Mesenchymal stem cell (in vitro differentiated cells and primary cell): ENCODE measurements at places on chromosomes 6 and 20.

DNA sequence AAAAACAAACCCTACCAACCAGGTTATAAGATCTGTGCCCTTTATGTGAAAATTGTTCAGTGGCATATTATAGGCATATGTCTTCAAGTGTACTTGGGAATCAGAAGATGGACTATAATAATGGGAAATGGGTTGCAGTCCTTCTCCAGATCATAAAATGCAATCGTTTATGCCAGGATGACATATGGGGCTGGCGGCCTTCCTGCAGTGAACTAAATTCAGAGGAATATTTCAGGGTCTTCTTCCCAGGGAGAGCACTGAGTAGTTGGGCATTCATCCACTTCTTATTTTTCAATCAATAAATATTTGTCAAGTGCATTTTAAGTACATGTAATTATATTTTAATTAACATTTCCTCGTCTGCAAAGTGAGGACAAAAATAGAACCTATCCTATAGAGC, 176.2 kb upstream of the CNR1 start:
- no peaks in the 10 kb centered on the region for H3K36me3 ChIP-seq
- H3K27ac ChIP-seq, result no peak overlapping the region
- H3K4me3 ChIP-seq, result no peak overlapping the region
- DNase-seq, result no peak
- H3K4me1 ChIP-seq, result no peaks in the 10 kb centered on the region

DNA sequence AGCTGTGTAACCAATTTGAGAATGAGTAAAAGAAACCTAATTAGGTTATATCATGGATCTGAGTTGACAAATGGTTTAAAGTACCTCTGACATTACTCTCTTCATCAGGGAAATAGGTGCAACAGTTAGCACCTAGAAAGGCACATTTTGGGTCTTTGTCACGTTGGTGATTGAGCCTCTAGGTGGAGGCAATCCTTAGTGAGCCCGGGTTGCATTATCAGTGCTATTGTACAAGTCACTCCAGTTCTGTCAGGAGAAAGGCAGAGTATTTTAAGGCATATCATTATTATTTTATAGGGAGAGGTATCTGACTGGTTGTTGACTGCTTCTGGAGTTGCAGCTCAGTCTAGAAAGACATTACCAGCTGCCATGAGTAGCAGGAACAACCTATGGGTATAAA, 54.9 kb downstream of the TRIM27 start:
- H3K4me1 ChIP-seq, result peaks cover 1% of the 10 kb centered on the region
- no peaks in the 10 kb centered on the region for H3K27me3 ChIP-seq
- no peak for DNase-seq
- H3K4me3 ChIP-seq, result no peak overlapping the region

- H3K27ac ChIP-seq, result no peak overlapping the region
- no peak overlapping the region for H3K4me3 ChIP-seq
- no peaks in the 10 kb centered on the region for H3K27me3 ChIP-seq
- H3K36me3 ChIP-seq, result no peaks in the 10 kb centered on the region
Measured at GRCh38 chr6:51387907-51388306, 569.2 kb downstream of the TFAP2B start.

DNA sequence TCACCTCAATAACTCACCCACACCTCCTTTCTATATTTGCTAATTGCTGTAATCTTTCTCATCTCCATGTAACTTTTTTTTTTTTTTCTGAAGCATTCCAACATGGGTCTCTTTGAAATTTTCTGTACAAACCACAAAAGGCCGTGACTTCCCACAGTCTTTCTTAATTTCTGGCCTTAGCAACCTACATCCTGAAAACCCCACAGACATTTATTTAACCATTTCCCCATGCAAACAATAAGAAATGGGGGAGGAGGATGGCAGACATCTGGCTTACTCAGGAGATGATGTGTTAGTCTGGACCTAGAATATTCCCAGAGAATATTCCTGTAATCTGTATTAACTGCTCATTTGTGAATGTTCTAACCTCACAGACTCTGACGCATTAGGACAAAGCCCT, 57.6 kb downstream of the MEP1A start:
- H3K4me3 ChIP-seq, result no peak overlapping the region
- H3K27ac ChIP-seq, result no peak overlapping the region
- DNase-seq, result peak; percentile 9
- H3K36me3 ChIP-seq, result no peaks in the 10 kb centered on the region
- H3K27me3 ChIP-seq, result no peaks in the 10 kb centered on the region

DNA sequence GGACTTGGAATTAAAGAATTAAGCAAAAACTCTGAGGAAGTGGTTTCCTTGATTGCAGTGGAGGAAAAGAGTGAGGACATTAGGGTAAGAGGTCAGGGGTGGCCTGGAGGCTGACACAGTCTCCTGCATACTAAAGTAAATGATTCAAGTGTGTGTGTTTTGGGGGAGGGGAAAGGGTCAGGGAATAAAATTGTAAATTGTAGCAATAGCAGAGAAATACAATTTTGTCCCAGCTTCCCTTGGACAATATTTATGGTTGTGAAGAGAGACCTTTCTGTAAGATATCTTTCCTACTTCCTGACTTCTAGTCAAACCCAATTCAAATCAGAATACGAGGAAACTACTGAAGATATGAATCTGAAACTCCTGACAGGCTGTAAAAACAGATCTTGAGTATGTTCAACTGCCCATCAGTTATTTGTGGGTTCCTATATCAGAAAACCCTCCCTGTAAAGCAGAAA, 143.4 kb upstream of the HMGN3 start:
- H3K27ac ChIP-seq, result no peak overlapping the region
- no peak overlapping the region for H3K4me3 ChIP-seq
- H3K27me3 ChIP-seq, result no peaks in the 10 kb centered on the region
- H3K36me3 ChIP-seq, result no peaks in the 10 kb centered on the region
- peak; percentile 33 for DNase-seq

- no peaks in the 10 kb centered on the region for H3K36me3 ChIP-seq
- H3K4me1 ChIP-seq, result peaks cover 2% of the 10 kb centered on the region
- no peak overlapping the region for H3K27ac ChIP-seq
- no peak overlapping the region for H3K4me3 ChIP-seq
Measured at GRCh38 chr6:14671261-14671681, 553.7 kb downstream of the CD83 start.

DNA sequence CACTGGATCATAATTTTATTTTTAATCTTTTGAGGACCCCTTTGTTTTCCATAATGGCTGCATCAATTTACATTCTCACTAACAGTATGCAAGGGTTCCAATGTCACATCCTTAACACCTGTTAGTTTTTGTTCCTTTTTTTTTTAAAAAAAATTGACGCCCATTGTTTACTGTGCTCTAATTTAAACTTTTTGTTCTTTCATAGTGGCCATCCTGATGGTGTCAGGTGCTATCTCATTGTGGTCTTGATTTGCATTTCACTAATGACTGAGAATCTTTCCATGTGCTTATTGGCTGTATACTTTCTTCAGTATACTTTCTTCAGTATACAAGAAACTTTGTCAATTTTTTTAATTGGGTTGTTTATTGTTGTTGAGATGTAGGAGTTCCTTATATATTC, 347.0 kb downstream of the RNGTT start:
- H3K36me3 ChIP-seq, result peaks cover 23% of the 10 kb centered on the region
- no peaks in the 10 kb centered on the region for H3K4me1 ChIP-seq
- no peaks in the 10 kb centered on the region for H3K27me3 ChIP-seq
- no peak overlapping the region for H3K4me3 ChIP-seq
- no peak overlapping the region for H3K27ac ChIP-seq

- peaks cover 14% of the 10 kb centered on the region for H3K4me1 ChIP-seq
- H3K27ac ChIP-seq, result no peak overlapping the region
- no peak overlapping the region for H3K4me3 ChIP-seq
- H3K27me3 ChIP-seq, result no peaks in the 10 kb centered on the region
Measured at GRCh38 chr20:6693178-6693807, 74.2 kb upstream of the BMP2 start.

DNA sequence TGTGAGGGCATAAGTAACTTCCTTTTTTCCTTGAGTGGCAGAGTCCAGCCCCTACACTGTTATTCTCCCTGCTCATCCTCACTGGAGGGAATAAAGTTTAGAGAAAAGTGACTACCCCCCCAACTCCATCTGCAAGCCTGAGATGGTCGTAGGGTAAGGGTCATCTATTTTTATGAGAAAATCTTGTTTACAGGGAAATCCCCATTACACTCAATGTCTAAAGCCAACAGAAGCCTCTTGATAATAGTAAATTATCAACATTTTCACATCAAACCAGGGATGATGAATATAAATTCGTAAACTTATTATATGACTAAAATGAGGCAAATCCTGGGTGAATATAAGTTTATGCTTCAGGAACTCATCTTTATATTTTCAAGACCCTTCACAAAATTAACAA, 174.0 kb upstream of the KCNK16 start:
- peaks cover 2% of the 10 kb centered on the region for H3K4me1 ChIP-seq
- peak; percentile 26 for DNase-seq
- H3K27me3 ChIP-seq, result no peaks in the 10 kb centered on the region
- no peak overlapping the region for H3K4me3 ChIP-seq
- no peak overlapping the region for H3K27ac ChIP-seq

DNA sequence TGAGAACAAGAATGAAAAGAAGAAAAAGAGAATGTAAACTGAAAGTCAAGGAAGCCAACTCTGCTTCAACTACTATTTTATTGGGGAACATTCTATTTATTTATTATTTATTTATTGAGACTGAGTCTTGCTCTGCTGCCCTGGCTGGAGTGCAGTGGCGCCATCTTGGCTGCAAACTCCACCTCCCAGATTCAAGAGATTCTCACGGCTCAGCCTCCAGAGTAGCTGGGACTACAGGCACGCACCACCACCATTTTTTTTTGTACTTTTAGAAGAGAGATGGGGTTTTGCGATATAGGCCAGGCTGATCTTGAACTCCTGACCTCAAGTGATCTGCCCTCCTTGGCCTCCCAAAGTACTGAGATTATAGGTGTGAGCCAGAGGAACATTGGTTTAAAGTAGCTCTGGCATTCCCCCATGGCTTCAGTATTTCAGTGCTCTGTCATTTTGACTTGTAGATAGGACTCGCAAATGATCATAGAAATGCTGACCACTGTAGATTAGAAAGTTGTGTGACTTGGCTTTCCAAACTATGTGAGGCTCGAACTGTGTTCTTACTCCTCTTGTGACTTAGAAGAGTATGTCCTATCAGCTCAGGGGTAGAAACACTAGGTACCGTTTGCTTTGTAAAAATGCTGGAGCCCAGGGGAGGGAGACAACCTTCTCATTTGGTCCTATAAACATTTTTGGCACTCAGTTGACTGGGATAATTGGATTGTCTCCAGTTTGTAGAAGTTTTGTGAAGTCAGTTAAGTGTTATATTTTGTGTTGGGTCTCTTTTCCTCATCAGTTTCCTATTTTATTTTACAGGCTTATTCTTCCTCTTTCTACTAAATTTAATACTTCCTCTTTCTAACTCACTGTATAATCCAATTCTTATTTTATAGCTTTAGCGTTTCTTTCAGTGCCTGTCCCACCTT, 544.9 kb upstream of the CITED2 start:
- no peak overlapping the region for H3K27ac ChIP-seq
- no peaks in the 10 kb centered on the region for H3K4me1 ChIP-seq
- H3K36me3 ChIP-seq, result no peaks in the 10 kb centered on the region
- DNase-seq, result no peak
- H3K27me3 ChIP-seq, result no peaks in the 10 kb centered on the region

GRCh38 chr6:3744211-3744900, 7.2 kb downstream of the PXDC1 start:
- peaks cover 21% of the 10 kb centered on the region for H3K36me3 ChIP-seq
- H3K27me3 ChIP-seq, result no peaks in the 10 kb centered on the region
- no peak overlapping the region for H3K27ac ChIP-seq
- peak; percentile 73 for DNase-seq
- H3K4me1 ChIP-seq, result peaks cover 58% of the 10 kb centered on the region
- no peak overlapping the region for H3K4me3 ChIP-seq

DNA sequence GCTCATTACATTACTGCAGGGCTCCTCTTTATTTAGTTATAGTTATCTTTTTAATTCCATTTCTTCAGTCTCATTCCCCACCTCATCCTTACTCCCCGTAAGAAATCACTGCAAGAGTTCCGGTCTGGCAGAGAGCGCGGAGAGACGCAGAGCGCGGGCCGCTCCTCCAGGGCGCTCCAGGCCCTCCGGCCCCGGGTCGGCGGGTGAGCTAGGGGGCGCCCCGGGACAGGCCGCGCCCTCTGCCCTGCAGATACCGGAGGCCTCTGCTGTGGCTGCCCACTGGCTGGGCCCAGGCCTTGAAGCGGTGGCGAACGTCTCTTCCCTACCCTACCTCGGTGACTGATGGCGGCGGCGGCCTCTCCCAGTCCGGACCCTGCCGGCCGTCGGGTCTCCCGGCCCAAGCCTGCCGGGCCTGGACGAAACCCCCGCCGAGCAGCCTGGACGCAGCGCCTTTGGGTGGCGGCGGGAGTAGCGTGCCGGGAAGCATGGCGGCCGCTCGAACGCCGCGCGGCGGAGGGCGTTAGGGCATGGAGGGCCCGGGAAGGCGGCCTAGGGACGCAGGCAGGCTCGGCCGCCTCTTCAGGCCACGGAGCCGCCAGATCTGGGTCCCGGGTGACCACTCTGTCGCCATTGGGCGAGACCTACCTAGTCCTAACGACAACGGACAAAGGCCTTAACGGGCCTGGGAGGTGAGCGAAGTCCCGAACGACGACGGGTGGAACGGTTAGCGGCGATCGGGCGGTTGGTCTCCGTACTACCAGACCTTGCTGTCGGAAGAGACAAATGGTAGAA, 16.4 kb upstream of the HMGN4 start:
- no peaks in the 10 kb centered on the region for H3K27me3 ChIP-seq
- no peaks in the 10 kb centered on the region for H3K36me3 ChIP-seq
- H3K4me3 ChIP-seq, result peak overlapping the region; percentile 81
- DNase-seq, result peak; percentile 81

- peaks cover 16% of the 10 kb centered on the region for H3K27me3 ChIP-seq
- no peak overlapping the region for H3K27ac ChIP-seq
- no peak for DNase-seq
Measured at GRCh38 chr6:36731622-36732310, 34.1 kb downstream of the RAB44 start.

GRCh38 chr6:127690092-127690491, 113.1 kb downstream of the C6orf58 start:
- H3K4me1 ChIP-seq, result no peaks in the 10 kb centered on the region
- no peak overlapping the region for H3K27ac ChIP-seq
- no peaks in the 10 kb centered on the region for H3K36me3 ChIP-seq
- H3K4me3 ChIP-seq, result no peak overlapping the region
- H3K27me3 ChIP-seq, result peaks cover 3% of the 10 kb centered on the region

- no peak for DNase-seq
- peaks cover 6% of the 10 kb centered on the region for H3K4me1 ChIP-seq
- no peak overlapping the region for H3K4me3 ChIP-seq
- no peak overlapping the region for H3K27ac ChIP-seq
- H3K36me3 ChIP-seq, result no peaks in the 10 kb centered on the region
Measured at GRCh38 chr6:125358898-125359297, 57.1 kb upstream of the HDDC2 start.

DNA sequence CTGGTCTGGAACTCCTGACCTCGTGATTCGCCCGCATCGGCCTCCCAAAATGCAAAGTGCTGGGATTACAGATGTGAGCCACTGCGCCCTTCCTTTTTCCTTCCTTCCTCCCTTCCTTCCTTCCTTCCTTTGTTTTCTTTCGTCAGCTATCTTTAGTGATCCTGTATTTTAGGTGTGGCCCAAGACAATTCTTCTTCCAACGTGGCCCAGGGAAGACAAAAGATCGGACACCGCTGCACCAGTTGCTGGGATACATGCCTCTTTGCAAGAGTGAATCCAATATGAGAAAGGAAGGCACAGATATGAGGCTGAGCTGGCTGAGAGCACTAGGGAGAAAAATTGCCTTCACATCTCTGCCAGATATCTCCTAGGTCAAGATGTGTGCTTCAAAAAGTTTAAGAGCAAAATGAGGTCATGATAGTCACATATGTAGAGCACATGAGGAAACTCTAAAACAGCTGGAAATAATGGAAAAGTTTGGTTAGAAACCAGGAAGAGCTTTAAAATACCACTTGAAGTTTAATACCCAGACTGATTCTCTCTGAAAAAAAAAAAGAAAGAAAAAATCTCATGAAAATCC, 41.8 kb downstream of the OR2B2 start:
- H3K4me1 ChIP-seq, result peaks cover 17% of the 10 kb centered on the region
- no peak for DNase-seq
- H3K27me3 ChIP-seq, result no peaks in the 10 kb centered on the region
